ENCODE measurements at places on chromosomes 5 and 9.

DNA sequence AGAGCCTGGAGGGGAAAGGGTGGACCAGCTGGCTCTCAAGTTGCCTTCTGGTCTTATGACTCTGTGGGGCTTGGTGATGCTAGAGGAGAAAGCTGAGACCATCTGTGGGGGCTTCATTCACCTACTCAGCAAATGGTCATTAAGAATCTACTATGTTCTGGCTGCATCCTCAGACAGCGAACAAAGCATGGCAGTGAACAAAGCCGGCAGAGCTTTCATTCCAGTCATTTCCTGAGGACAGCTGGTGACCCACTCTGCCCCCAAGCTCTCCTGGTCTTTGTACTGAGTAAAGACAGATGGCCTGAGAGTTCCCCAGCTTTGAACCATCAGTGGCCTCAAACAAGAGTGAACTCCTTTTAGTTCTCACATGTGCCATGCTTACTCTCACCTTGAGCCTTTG, 48.0 kb downstream of the FGF1 start:
- no peak for DNase-seq

DNA sequence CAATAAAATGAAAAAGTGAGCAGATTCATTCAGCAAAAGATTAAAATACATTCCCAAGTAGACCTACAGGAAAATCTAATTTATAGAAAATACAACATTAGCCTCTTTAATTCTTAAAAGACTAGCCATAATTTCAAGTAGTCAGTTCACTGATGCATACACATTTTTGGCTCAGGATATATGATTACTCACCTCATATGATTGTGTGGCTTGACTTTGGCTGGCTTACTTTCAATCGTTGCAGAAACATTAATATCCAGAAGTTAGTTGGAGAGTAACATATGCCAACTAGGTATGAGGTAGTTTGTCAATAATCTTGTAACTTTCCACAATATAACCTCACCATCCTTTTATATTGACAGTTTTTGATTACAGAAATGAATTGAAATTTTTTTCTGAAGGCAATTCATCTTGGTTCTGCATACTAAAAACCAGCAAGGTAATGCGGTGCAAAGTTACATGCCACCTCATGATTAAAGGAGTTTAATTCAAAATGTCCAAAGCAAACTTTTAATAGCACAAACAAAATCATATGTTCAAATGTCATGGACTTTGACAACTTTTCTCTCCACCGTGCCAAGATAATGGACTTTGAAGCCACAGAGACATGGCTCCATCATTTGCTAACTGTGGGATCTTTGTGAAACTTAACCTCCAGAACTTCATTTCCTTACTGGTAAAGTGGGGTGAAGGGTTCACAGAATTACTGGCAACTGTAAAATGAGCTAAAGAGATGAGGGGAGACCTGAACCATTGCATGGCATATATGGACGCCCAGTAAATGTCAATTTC, 76.6 kb upstream of the PAM start:
- DNase-seq = no peak

DNA sequence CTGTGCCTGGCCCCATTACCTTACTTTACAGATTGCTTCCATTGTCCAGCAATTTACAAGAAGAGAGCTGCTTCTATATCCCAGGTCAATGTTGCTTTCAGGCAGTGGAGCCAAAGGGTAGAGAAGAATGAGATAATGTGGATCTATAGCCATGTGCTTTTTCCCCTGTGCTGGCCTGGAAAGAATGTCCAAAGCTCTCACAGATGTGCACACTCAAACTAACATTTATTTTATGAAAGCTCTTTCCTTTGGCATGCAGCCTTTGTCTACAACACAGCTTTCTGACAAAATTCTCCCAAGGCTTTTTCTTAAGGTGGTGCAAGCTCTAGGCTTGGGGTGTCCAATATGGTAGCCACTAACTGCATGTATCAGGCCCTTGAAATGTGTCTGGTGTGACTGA, 217.3 kb downstream of the LRRC70 start:
- no peak for DNase-seq

DNA sequence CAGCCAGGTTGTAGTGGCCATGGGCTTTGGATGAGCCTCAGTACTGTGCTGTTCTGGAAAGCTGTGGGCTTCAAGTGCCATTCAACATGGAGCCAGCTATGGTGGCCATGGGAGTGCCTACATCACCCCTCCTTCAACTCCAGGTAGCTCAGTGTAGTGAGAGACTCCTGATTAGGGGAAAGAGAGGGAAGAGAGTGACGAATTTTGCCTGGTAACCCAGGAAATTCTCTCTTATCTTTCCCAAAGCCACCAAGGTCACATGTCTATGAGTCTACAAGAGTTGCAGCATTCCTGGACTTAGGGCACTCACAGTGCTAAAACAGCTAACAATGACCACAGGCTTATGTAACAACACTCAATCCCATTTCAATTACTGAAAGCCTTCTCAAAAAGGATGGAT, 81.7 kb upstream of the SPTLC1 start:
- no peak for DNase-seq

GRCh38 chr5:43497311-43498104, 13.8 kb upstream of the TMEM267 start:
- DNase-seq = no peak

DNA sequence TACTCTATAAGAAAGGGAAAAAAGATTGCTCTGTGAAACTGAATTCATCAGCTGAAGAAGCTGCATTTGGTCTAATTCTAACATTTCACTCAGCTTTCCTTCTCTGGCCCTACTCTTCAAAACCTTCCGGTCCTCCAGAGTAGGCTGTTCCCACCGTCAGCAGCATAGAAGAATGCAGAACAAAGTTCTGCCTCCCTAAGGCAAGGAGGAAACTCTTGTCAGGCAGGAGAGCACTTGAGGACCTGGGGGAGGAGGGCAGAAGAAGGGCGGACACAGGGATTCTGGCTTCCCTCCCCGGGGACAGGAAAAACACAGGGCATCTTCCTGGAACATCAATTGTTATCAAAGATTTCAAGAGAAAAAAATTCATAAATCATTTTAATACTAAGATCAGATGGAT, 69.2 kb upstream of the SHB start:
- peak; percentile 5 for DNase-seq

GRCh38 chr5:110561510-110561909, 165.0 kb downstream of the TMEM232 start:
- DNase-seq = no peak

DNA sequence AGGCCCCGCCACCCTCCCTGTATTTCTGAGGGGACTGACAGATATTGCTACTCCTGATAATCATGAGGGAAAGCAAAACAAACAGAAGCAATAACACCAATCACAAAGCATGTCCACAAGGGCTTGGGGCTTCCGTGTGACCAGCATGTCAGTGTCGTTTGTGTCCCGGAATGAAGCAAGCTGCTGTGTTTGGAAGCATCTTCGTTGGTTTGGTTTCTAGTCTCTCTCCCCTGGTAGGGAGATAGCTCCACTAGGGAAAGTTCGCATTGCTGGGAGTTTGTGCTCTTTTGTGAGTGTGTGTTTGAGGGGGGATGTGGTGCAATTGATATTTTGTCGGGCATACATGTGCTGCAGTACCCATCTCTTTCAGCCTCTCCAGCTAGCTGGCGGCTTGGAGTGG, 1.4 kb downstream of the GRIA1 start:
- no peak for DNase-seq

GRCh38 chr9:33190021-33190705, 23.0 kb upstream of the B4GALT1 start:
- DNase-seq = no peak

GRCh38 chr9:3080951-3081350, 237.1 kb upstream of the PUM3 start:
- no peak for DNase-seq

- DNase-seq = no peak
Observed at GRCh38 chr5:135375040-135375793, 23.8 kb downstream of the MACROH2A1 start.

- no peak for DNase-seq
Observed at GRCh38 chr9:112176524-112176923, 1.4 kb upstream of the SUSD1 start.

DNA sequence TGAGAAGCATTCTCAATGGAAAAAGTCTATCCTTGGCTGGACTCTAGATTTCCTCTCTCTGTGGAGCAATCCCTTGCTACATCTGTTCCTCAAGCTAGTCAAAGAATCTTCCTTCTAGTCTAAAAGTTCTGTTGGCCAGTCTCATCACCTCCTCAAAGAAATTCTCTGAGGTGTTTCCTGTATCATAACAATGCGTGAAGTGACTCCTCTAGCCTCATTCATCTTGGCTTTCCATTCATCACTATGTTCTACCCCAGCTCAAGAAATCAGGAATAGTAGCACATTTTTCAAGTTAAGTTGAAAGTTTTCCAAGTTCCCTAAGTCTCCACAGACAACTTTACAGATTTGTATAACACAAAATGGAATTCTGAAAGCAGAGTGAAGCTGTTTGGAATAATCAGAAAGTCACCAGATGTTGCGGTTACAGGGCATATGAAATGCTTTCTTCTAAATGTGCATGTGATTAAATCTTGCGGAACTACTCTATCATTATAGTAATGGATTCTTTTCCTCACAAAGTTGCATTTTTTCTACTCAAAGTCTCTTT, 176.6 kb upstream of the FREM1 start:
- no peak for DNase-seq

GRCh38 chr5:64765804-64766504, 2.5 kb downstream of the SREK1IP1 start:
- DNase-seq = no peak

DNA sequence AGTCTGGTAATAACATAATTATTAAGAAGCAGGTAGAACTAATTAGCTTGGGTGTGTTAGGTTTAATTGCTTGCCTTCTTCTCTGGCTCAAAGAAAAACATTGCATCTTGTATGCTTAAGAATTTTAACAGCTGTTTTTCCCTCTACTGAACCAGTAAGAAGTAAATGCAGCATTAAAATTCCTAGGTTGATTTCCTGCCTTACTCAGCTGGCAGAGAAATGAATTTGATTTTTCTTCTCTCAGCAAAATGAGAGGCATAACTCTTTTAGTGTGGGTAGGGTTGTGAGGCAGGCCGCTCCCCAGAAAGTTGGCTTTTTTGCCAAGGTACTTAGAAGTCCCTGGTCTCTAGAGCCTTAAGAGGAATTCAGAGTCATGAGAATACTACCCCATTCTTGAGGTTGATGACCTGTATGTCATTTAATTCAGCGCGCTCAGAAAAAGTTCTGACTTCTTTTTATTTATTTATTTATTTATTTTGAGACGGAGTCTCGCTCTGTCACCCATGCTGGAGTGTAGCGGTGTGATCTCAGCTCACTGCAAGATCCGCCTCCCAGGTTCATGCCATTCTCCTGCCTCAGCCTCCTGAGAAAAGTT, 302.6 kb downstream of the ARHGEF28 start:
- DNase-seq = peak; percentile 12

DNA sequence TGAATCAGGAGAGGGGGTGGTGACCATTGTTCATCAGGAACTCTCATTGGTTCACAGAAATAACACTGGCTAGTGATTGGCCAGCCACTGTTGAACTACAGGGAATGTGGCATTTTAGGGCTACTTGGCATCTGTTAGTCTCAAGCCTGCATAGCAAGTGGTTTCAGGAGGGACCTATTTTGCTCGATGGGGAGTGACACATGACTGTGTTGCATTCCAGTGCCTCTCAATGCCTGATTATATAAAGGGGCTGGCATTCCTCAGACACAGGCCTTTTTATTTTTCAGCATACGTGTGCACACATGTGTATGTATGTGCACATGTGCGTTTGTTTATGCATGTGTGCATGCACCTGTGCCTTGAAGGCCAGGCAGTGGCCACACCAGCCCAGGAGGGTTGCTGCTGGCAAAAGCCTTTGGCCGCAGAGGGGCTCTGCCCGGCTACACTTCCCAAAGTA, 23.2 kb downstream of the FGD3 start:
- DNase-seq = peak; percentile 49

- DNase-seq = no peak
Observed at GRCh38 chr9:95061916-95062595, 255.5 kb downstream of the FANCC start.

DNA sequence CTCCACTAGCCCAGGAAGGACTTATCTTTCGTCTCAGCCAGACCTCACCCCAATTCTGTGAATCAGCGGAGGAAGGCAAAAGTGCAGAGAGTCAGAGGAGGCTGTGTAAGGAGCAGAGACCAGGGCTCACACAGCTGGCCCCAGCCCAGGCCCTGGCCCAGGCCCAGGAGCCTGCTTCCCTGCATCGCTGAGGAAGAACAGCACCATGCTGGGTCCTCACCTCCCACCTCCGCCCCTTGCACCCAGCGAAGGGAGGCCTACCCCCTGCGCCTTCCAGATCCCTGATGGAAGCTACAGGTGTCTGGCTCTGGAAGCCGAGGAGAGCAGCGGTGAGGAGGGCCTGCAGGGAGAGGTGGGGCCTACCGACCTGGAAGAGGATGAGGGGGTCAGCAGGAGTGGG, 22.3 kb upstream of the SYNPO start:
- no peak for DNase-seq

DNA sequence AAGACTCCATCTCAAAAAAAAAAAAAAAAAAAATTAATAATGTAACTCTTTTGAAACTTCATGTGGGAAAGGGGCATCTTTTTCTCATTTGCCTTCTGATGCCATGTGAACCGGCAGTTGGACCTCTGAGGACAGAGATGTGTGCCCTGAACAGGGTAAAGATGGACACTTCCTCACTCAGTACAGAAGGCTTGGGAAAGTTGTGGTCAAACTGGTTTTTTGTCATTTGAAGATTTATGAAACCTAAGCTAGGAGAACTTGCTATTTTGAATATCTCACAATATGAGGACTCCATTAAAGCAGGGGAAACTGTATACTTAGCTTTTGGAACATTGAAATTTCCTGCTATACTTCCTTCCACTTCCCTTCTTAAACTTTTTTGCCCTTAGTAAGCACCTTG, 147.5 kb upstream of the ALDH1B1 start:
- no peak for DNase-seq

- DNase-seq = no peak
Observed at GRCh38 chr5:6633469-6634245, 417 bp downstream of the SRD5A1 start.

GRCh38 chr9:25449503-25449902, 228.7 kb downstream of the TUSC1 start:
- DNase-seq = no peak

DNA sequence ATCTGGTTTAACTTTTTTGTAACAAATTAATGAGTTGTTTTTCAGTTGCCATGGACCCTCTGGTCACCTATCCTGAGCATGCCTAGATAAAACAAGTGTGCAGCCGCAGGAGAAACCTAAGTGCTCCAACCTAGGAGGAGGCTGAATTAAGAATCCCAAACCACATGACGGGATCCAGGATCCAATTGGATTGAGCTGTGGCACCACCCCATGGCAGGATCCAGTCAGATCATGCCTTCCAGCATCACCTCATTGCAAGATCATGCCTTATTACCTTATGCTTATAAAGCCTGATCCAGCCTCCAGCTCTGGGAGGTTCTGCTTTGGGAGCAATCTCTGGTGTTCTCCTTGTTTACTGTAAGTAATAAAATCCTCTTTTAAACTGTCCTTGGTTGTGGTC, 662.0 kb downstream of the TLR4 start:
- DNase-seq = no peak

DNA sequence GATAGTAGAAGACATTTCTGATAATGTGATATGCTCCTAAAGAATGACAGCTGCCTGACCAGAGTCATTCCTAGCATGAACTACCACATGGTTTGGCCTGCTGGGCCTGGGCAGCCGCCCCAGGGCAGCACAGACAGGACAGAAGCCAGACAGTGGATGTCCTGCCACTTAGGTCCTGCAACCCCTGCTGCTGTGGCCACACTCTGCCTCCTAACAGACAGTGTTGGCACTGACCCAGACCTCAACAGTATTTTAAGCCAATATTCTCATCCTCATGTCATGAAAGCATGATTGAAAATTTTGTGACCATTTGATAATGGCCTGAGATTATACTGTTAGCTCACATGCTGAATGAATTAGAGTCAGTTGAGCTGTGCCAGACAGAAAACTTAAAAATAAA, 15.8 kb downstream of the CENPP start:
- DNase-seq = no peak

- DNase-seq = no peak
Observed at GRCh38 chr5:126656401-126657007, 55.8 kb downstream of the PHAX start.
